ENCODE measurements at places on chromosomes 2 and 18. TPM values are rescaled to one million over a fixed set of nuclear protein-coding genes. Genes with fewer than 3 reads are reported as not detected.

GRCh38 chr2:241041589-241042158 is 43.3 kb downstream of the SNED1 start:
- no peak for DNase-seq

DNA sequence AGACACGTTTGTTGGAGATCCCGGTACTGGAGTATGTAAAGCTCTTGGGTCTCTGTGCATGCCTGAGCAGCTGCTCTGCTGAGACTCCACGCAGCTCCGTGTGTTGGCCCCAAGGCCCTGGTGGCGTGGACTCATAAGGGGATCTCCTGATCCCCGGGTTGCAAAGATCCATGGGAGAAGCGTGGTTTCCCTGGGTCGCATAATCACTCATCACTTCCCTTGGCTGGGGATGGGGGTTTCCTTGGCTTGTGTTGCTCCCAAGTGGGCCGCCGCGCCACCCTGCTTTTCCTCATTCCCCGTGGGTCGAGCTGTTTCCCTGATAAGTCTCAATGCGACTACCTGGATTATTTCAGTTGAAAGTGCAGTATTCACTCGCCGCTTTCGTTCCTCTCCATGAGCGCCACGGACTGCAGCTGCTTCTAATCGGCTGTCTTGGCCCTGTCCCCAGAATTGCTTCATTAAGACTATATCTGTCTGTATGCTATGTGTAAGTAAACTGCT is 76.0 kb downstream of the EPC2 start:
- DNase-seq, result no peak

DNA sequence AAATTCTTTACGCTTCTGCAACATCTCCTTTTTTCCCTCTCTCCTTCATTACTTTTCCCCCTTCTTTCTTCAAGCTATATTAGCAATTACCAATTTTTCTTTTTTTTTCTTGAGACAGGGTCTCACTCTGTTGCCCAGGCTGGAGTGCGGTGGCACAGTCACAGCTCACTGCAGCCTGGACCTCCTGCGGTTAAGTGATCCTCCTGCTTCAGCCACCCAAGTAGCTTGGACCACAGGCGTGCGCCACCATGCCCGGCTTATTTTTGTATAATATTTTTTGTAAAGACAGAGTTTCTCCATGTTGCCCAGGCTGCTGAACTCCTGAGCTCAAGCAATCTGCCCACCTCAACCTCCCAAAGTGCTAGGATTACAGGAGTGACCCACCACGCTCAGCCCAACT is 70.7 kb downstream of the EPG5 start:
- no peak for DNase-seq

GRCh38 chr2:159201360-159202063 is 85.0 kb downstream of the WDSUB1 start:
- DNase-seq, result no peak

DNA sequence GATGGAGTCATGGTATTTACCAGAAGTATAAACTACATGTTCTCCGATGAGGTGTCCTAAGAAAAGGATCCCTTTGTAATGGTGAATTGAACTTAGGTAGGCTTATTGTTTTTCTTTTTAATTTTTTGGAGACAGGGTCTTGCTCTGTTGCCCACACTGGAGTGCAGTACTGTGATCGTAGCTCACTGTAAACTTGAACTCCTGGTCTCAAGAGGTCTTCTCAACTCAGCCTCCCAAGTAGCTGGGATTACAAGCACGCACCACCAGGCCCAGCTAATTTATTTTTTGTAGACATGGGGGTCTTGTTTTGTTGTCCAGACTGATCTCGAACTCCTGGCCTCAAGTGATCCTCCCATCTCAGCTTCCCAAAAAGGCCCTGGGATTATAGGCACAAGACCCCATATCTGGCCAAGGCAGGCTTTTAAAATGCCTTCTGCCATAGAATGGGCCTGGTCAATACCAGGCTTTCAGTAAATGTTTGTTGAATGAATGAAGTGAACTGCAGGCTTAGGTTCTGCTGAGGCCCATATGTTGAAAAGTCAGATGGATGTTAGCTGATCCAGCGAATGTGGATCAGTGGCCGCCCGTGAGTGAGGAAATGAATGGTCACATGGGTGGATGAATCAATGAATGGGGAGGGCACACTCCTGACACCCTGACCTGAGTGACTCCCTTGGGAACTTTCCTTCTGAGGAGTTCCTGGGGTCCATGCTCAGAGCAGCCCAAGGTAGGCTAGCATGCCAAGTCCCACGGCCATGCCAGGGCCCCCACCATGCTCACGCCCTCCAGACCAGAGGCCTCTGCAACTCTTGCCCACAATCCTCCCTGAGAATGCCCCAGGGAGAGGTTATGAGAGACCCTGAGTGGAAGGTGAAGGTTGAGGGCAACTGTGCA is 118.0 kb upstream of the MYCN start:
- DNase-seq, result no peak

GRCh38 chr2:73089270-73090030 is 17.9 kb upstream of the SFXN5 start:
- DNase-seq, result peak; percentile 73

APLF gene
- polyA plus RNA-seq, result 0.70 TPM

DNA sequence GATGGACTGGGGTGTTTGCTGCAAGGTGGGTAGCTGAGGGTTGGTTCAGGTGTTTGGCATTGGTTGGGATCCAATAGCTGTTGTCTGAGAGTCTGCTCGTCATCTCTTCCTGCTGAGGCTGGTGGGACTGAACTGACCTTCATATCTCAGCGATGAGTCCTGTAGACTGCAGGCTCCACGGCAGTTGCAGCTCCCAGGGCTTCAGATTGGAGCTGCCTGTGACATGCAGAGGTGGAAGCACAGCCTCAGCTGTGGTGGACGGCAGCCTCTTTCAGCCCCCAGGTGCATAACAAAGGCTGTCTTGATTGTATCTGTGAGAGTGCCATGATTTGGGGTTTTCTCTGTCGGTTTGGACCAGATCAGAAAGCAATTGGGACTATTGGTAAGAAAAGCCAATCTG is 3.9 kb upstream of the IL1R2 start:
- no peak for DNase-seq
